ENCODE measurements at places on chromosomes 3 and 15. TPM values are rescaled to one million over a fixed set of nuclear protein-coding genes. Genes with fewer than 3 reads are reported as not detected.
A peak's percentile ranks its signal among the peaks of the same experiment; 100 is the strongest.

DNA sequence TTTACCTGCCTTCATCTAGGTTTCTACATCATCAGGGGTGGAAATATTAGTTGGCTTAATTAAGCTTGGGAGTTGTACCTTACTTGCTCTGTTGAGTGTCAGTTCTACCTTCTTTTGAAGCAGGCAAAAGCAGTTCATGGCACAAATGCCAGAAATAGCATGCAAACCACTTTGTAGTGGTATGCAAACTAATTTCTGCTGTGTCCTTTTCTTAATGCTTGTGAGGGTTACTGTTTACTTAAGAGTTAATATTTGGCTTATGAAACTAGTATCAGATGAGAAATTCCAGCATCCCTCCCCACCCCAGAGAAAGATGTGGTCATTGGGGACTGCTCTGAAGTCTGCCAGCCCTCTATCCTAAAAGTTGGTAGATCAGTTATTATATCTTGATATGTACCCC lies 7.1 kb downstream of the ATP2C1 start:
- DNase-seq: no peak

DNA sequence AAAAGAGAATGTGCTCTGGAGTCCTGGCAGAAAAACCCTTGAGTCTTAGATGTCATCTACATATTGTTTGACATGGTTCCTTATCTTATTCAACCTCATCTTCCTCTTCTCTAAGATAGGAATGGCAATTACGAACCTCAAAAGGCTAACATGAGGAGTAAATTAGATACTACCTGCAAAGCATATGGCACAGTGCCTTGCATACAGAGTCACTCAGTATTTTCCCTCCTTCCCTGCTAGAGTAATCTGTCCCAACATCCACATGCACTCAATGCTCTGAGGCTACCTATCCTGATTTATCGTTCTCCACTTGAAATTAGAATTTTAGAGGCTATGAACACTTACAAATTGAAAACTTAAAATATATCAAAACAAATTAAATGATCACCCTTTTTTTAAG lies 386.7 kb downstream of the RSL24D1 start:
- DNase-seq: no peak

GRCh38 chr3:135260025-135260424 lies 465.0 kb downstream of the EPHB1 start:
- no peak for DNase-seq

GRCh38 chr3:65284961-65285360 lies 597.2 kb upstream of the ADAMTS9 start:
- no peak for DNase-seq

GRCh38 chr3:123696808-123697207 lies 112.0 kb upstream of the HACD2 start:
- no peak for DNase-seq

DNA sequence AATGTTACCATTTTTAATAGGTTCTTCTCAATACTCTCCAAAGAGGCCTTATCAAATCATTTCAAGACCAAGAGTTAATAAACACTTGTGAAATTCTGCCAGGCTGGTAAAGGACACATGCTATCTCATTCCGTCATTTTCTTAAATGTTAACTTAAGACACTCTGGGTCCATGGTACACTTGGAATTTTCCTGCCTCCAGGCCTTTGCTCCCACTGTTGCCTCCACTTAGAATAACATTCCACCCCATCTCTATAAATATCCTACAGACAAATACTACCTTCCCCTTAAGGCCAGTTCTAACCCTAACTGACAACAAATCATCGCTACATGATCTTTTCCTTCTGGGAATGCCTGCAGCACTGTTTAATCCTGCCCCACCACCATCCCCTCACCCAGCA lies 24.1 kb downstream of the MAGI1 start:
- no peak for DNase-seq

GRCh38 chr3:59433546-59433945 lies 383.7 kb upstream of the CFAP20DC start:
- DNase-seq: no peak

- no peak for DNase-seq
Measured at GRCh38 chr3:157463816-157464215, 27.2 kb downstream of the PTX3 start.

GRCh38 chr3:181403876-181404660 lies 307.7 kb upstream of the SOX2 start:
- no peak for DNase-seq

GRCh38 chr3:67037615-67038014 lies 39.5 kb downstream of the KBTBD8 start:
- no peak for DNase-seq

- DNase-seq: no peak
Measured at GRCh38 chr3:58965865-58966264, 84.0 kb downstream of the CFAP20DC start.

GRCh38 chr3:41002104-41002503 lies 197.2 kb upstream of the CTNNB1 start:
- no peak for DNase-seq

GRCh38 chr15:75661100-75661755 lies 13.5 kb downstream of the SNX33 start:
- DNase-seq: peak; percentile 88

DNA sequence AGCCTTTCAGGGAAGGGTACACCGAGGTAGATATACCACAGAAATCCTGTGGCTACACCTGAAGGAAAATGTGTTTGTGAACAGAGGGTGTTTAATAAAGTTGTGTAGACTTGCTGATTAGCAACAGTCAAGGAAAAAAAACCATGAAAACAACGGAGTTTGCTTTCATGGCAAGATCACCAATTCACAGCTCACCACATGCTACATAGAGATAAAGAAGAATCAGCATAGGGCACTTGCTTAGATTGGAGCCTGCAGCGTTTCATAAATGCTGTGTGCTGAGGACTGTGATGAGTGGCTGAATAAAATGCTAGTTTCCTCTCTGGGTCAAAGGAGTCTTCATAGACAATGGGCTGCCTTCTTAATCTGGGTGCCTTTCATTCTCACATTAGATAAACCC lies 257.6 kb downstream of the SLC9A9 start:
- DNase-seq: no peak

- no peak for DNase-seq
Measured at GRCh38 chr15:70801109-70801508, 37.8 kb upstream of the UACA start.

- no peak for DNase-seq
Measured at GRCh38 chr3:149830902-149831301, 17.9 kb downstream of the RNF13 start.

GRCh38 chr3:42096796-42097565 lies 5.8 kb downstream of the TRAK1 start:
- DNase-seq: no peak

- no peak for DNase-seq
Measured at GRCh38 chr15:81433462-81433861, 59.4 kb upstream of the TMC3 start.

DNA sequence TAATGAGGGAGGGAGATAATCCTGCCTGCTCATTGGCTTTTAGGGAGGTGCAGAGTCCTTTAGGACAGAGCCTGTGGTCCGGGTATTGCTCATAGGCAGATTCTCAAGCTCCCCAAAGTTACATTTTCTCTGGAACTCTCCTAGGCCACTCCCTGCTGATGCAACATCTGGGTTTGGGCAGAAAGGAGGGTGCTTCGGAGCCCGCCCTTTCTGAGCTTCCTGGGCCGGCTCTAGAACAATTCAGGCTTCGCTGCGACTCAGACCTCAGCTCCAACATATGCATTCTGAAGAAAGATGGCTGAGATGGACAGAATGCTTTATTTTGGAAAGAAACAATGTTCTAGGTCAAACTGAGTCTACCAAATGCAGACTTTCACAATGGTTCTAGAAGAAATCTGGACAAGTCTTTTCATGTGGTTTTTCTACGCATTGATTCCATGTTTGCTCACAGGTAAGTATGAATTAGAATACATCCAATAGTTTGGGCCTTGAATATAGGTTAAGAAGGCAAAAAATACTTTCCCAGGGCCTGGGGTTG lies at the start of gene IL20RB:
Gene IL20RB (plus strand): TSS at position 233 of the 538 bp plus-strand sequence. CDS start 131 bp downstream, at position 364.
- peak; percentile 15 for DNase-seq

GRCh38 chr15:64624242-64624641 lies 151.1 kb downstream of the RBPMS2 start:
- DNase-seq: no peak

DNA sequence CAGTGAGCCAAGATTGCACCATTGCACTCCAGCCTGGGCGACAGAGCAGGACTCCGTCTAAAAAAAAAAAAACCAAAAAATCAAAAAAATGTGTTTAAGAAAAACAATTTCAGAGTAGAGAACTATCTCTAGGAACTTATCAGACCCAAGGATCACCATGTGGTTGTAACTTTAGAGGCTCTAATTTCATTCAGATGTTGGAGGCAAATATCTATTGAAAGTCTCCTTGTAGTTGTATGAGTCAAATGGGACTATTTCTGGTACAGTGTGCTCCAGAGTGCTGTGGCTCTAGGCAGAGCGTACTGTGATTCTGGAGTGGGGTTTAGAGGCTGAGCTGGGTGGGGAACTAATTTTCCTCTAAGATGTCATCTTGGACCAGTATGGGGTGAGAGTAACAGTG lies 398.7 kb downstream of the SHQ1 start:
- no peak for DNase-seq

DNA sequence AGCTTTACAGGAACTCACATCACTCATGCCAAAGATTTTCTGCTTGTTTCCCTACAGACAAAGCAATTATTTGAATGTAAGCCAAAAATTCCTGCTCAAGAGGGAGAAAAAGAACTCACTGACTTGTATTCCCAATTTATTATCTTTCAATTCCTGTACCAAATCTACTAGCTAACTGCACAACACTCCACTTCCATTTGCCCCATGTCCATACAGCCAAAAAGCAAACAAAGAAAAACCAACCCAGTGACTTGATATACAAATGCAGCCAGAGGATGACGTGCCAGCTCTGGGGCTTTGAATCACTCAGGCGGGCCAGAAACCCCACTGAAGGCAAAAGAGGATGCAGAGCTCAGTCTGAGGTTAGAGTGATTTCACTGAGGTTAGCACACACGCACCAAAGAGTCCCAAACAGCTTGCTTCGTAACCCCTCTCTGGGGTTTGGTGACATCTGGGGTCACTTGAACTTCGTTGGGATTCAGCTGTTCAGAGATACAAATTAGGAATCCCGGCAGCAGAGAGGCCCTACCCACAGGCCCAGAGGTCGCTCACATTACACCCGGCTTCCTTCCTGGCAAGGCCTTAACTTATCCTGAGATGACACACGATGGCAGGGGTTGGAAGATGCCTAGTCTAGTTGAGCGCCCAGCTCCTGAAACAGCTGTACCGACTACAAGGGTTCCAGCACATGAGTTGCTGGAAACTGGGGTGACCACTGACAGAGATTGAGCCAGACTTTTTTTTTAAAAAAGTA lies 1.6 kb downstream of the RFTN1 start:
- peak; percentile 76 for DNase-seq

DNA sequence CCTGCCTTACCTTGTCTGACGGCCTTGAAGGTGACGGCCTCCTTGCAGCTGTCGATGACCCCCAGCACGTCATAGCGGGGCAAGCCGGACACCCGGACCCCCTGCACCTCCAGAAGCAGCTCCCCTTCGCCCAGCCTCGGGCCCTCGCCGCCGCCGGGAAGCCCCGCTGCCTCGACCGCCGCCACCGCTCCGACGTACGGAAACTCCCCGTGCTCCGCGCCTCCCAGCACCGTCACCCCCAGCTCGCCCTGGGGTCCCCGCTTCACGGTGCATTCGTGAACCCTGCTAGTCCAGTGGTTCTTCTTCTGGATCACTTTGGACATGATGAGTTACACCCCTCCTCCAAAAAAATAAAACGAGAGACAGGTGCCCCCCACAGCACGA lies 740 bp downstream of the MAGI1 start:
- peak; percentile 27 for DNase-seq

DNA sequence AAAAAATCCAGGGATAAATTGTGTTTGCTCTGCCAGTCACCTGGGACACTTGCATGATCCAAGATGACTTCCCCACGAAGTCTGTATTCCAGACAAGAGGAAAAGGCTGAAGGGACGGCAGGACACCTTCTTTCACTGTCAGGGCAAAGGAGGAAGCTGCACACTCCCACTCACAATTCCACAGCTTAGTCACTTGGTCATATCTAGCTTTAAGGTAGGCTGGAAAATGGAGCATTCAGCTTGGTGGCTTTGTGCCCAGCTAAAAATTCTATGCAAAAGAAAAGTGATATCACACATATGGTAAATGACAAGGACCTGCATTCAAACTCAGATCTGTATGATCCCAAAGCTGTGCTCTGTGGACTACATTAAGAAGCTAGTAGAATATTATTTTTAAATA lies 109.2 kb upstream of the TPM1 start:
- DNase-seq: no peak

DNA sequence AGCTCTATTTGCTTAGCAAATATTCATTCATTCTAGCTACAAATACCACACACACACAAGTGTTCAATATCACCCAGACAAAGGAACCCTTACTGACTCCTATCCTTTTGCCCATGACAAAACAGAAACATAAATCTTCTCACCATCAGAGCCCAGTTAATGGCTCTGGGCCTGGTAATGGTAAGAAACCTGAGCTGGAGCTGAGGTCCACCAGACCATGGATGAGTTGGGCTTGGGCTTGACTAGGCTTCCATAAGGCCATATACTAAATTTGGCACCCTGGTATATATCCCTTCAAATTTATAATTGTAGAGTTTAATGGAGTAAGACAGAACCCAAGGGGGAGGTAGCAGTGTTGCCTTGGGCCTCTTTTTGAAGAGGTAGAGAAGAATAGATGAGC lies 29.4 kb downstream of the GPR176 start:
- no peak for DNase-seq

DNA sequence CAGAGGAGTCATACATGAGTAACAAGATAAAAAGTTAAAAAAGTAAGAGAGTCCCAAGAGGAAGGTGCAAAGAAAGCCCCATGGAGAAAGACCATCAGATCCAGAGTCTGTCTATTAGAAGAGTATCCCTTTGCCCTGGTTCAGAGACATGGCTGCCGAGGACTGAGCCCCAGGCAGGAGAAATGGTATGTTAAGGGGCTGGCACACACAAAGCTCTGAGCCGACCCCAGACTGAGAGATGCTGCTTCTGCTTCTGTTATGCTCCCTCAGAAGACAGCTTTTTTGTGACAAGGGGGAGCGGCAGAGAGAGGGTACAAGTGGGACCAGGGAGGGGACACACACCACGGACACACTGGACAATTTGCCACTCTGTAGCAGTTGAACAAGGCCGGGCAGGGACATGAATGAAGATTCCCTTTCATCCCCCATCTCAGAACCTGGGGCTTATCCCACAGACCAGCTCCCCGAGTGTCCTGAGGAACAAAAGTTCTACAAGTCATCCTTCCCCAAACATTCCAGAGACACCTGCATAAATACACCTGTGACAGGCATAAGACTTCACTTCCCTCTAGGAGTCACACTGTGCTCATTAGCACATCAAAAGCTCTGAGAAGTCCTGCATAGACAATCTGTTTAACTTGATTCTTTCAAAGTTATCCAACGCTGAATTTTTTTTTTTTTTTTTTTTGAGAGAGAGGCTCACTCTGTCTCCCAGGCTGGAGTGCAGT lies 161.6 kb upstream of the WNT5A start:
- DNase-seq: no peak

GRCh38 chr3:131282379-131282778 lies 99.2 kb upstream of the NUDT16 start:
- DNase-seq: no peak

ZBED2 gene
- not detected for total RNA-seq

KY gene
- total RNA-seq: 4.2 TPM

SOX14 gene
- not detected for total RNA-seq

BTLA gene
- total RNA-seq: not detected

CADM2 gene
- total RNA-seq: 5.1 TPM

HHATL gene
- 157 TPM for total RNA-seq

DIS3L gene
- 37.5 TPM for total RNA-seq

CPLX3 gene
- total RNA-seq: not detected

SUCNR1 gene
- not detected for total RNA-seq

Data from psoas muscle (tissue), 8 donors.